ENCODE measurements at places on chromosomes 4 and X.

GRCh38 chr4:110869862-110870572 lies 247.1 kb upstream of the PITX2 start:
- no peak for DNase-seq

GRCh38 chr4:152415980-152416379 lies 119.9 kb downstream of the FBXW7 start:
- no peak for DNase-seq

DNA sequence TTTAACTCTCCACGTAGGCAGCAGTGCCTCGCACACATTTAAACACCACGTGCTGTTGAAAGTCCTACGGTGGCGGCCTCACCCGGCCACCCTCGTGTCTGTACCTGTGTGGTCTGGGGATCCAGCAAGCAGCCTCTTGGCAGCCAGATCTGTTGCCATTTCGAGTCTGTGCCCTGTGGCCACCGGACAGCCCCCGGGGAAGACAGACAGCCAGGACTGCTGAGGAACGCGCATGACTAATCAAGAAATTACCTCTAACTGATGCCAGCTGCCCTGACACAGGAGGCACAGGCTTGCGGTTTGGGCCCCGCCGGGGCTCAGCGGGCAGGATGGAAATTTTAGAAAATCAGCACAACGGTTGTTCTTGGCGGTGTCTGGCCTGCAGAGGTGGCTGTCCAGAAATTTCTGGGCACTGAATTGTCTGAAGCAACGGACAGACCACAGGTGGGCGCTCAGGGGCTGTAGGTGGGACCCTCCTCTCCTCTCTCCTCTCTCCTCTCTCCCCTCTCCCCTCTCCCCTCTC lies 15.6 kb upstream of the ASMTL start:
- DNase-seq, result no peak

DNA sequence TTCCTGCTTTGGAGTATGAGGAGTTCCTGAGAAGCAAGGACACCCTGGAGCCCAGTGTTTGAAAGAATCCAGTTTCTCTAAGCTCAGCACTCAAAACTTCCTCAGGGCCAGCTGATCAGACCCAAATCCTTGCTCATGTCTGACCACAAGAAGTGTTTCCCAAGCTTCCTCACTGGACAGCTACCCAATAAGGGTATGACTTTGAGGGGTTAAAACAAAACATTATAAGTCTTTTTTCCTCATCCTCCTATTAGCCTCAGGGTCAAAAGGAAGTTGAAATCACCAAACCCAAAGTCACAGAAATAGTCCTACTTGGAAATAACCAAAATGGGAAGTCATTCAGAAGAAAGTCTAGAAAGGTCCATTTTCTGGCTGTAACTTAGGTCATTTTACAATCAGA lies 13.7 kb downstream of the ZBTB33 start:
- DNase-seq, result no peak

GRCh38 chrX:79719568-79720231 lies 294.9 kb upstream of the TBX22 start:
- DNase-seq, result no peak
